Activated CD4-positive, alpha-beta T cell treated with anti-CD3 and anti-CD28 coated beads, Interleukin-2, amount 50 U/mL, for 48 hours (primary cell): ENCODE measurements at places on chromosomes 4 and X.
A peak's percentile ranks its signal among the peaks of the same experiment; 100 is the strongest.

GRCh38 chrX:51151734-51152133 lies 180.9 kb upstream of the NUDT10 start:
- DNase-seq, result no peak

DNA sequence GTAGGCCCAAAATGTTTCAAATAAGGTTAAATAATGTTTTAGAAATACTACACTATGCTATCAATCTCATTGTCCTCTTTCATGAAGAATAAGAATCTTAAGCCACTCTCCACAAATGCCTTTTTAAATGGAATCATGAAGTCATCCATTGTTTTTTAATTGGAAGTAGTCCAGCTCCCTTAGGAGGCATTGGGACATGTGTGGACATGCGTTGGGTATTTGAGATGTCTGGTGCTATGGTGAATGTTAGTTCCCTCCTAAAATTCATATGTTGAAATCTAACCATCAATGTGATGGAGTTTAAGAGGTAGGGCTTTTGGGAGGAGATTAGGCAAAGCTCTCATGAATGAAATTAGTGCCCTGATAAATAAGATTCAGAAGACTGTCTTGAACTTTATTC lies 289.0 kb downstream of the C4orf33 start:
- DNase-seq, result no peak

DNA sequence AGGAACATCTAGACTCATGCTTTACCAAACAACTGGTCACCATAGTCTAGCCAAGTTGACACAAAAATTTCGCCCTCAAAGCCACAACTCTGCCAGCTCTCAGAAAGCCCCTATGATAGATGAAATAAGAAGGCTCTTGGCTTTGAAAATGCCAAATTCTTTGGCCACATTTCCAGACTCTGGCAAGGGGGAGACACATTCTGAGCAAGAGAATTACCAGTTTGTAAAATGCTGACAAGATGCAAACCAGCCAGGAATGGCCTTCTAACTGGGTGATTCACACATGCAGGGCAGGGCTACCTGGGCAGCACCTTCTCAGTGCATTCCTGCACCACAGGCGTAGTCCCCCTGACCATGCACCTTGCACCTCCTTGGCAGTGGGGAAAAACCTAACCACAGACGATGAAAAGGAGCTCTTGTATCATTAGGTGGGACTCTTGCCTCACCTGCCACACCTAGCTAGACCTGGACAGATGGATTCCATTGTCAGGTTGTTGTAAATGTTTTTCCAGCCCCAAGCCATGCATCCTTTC lies 77.4 kb upstream of the CPEB2 start:
- no peak for DNase-seq

DNA sequence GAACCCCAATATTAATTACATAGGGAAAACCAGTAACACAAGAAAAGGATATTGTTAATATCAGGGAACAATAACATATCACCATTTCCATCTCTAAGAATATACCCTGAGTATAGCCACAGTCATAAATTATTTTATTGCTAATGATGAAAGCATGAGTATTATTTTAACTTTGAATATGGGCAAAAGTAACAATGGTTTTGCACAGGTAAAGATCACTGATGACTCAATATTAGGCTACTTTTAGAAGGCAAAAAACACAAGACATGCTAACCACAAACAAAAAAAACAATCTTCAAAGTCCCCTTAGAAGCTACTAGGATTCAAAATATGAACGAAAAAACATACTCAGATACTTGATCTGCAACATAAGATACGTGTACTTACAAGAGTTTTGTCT lies 36.5 kb downstream of the THOC2 start:
- DNase-seq, result no peak

DNA sequence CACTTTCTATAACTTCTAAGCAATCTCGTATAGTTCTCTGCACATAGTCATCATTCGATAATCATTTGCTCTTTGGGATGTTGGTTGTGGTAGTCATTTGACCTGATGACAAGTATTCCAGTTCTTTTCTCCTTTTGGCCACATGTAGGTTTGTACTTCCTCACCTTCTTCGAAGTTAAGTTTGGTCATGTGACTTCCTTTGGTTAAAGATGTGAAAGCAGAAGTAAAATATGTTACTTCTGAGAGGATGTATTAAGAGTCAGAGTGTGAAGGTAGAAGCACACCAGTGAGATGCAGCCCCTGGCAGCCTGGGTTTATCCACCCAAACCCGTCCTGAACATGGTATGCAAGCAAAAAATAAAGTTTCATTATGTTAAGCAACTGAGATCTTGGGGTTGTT lies 48.9 kb upstream of the ZNF518B start:
- no peak for DNase-seq

- DNase-seq, result no peak
Observed at GRCh38 chr4:1992468-1993168, 16.2 kb downstream of the NELFA start.

- DNase-seq, result no peak
Observed at GRCh38 chr4:15659768-15660570, 4.8 kb upstream of the FBXL5 start.

- DNase-seq, result no peak
Observed at GRCh38 chr4:27308379-27308778, 447.7 kb downstream of the STIM2 start.

GRCh38 chrX:132821974-132822633 lies 136.3 kb downstream of the HS6ST2 start:
- no peak for DNase-seq

- no peak for DNase-seq
Observed at GRCh38 chrX:134753718-134754008, 95.4 kb upstream of the PLAC1 start.

- DNase-seq, result no peak
Observed at GRCh38 chrX:131571348-131571747, 27.5 kb downstream of the OR13H1 start.

DNA sequence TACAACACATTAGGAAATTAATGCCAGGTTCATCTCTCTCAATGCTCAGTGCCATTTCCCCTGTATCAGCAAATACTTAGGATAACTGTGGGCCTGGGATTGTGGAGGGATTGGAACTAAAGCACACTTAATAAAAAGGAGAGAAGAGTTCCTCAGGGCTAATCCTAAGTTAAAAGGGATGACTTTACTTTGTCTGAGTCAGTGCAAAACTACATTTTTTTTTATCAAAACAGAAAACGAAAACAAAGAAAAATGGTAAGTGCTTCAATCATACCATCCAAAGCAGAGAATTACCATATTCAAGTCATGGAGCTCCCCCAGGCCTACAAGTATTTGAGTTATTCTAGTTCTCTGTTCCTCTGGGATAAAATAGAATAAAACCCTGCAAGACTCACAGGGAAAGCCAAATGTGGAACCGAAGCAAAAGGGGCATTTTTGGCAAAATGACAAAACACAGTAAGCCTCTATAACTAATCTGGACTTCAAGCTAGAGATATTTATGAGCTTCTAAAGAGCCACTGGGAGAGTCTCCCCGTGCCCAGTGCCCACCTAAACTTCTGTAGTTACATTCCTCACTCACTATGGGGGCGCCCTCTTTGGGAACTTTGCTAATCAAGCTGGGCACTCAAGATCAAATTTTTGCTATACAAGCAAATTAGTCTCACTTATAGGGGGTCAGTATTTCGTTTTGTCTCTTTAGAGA lies 53.4 kb downstream of the PALLD start:
- DNase-seq, result no peak

GRCh38 chr4:150938417-150938816 lies 76.7 kb downstream of the LRBA start:
- DNase-seq, result no peak

DNA sequence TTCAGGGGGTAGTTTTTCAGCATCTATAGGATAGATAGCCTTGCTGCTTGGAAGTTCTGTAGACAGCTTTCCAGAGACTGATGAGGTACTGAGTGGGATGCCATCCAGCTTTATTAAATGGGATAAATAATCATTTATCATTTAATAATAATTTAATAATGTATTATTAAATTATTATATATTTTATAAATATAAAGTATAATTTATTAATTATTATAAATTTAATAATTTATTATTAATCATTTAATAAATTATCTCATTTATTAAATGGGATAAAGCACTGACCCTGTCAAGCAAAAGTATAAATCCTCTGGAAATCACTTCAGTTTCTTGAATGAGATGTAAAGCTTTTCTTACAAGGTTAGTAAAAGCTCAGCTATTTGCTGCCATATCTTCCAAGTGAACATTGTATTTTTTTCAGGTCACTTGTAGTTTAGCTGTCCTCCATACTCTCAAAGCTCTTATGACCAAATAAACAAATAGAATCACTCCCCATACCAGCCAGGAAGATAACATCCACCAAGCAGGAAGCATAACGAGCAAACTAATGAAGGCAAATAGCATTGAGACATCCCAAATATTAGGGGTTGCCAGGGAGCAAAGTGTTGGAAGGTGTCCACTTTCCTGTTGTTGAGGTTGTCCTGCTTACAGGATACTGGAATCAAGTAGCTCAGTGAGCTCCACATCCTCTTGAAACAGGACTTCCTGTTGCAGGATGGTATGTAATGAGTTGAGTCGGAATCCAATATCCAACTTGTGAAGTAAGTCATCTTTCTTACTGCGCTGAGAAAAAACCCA lies 88.9 kb downstream of the ZNF674 start:
- no peak for DNase-seq

DNA sequence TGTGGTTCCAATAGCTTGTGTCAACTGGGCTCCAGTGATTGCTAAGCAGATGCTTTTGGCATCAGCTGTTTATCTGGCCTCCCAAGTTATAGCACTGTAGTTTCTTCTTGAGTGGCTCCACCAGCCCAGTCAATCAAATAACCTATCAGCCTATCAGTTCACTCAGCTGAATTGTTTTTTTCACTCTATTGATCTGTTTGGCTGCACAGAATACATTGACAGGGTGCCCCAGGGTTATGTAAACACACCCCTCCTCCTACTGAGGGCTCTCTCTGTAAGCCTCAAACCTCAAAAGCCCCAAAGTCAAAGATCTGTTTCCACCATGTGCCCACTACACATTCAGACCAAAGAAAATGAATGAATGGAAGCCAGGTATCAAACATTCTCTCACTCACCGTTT lies 214.0 kb downstream of the HS6ST2 start:
- no peak for DNase-seq

DNA sequence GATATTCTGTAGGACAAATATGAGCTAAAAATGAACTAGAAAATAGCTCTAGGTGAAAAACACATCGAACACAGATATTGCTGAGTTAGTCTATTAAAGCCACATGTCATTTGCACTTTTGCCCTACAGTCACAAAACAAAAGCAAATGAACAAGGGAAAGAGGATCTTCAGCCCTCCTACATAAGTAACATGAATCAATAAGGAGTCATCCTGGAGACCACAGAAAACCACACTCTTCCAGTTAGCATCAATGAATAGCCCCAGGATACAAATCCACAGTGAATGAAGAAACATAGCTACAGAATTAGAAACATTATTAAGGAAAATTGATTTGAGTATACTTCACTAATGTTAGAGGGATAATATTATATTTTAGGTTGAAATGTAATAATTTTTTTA lies 311.4 kb downstream of the MAPK10 start:
- no peak for DNase-seq

- no peak for DNase-seq
Observed at GRCh38 chrX:31653422-31653821, 581.6 kb upstream of the FTHL17 start.

GRCh38 chrX:21975812-21976211 lies 35.3 kb downstream of the SMS start:
- DNase-seq, result no peak

- peak; percentile 51 for DNase-seq
Observed at GRCh38 chrX:11757719-11758399, at the start of gene MSL3. TSS of gene MSL3 (plus strand) at chrX:11758237. CDS start at chrX:11758264, 27 bp downstream.

DNA sequence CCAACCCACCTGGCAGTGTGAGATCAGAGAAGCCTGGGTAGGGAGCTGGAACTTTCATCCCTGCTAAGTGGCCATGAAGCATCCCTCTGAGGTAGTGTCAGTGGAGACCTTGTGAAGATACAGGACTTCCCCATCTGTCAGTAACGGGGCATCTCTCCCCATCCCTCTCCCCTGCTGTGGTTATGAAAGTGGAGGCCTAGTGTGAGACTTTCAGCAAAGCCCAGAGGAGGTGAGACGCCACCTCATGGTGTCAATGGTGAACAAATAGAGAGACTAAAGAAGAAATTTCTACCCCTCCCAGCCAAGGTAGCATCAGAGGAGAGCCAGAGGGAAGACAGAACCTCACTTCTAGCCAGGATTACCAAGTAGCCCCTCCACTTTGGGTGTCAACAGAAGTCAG lies 150.2 kb downstream of the VEGFC start:
- DNase-seq, result no peak

DNA sequence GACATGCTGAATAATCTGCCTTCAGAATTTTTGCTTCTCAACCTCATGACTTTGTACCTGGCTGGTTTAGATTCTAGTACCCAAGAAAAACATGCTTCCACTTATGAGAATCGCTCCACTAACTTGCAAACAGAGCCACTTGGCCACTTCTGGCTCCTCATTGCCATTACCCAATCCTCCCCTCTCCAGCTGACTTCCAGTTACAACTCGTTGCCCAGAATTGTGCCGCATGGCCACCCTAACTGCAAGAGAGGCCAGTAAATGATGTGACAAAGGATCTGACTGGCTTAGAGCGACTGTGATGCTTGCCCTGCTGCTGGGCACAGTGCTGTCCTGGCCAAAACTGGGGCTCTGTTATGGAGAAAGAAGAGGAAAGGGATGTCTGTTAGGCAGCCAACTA lies 4.0 kb upstream of the DKC1 start:
- DNase-seq, result no peak

DNA sequence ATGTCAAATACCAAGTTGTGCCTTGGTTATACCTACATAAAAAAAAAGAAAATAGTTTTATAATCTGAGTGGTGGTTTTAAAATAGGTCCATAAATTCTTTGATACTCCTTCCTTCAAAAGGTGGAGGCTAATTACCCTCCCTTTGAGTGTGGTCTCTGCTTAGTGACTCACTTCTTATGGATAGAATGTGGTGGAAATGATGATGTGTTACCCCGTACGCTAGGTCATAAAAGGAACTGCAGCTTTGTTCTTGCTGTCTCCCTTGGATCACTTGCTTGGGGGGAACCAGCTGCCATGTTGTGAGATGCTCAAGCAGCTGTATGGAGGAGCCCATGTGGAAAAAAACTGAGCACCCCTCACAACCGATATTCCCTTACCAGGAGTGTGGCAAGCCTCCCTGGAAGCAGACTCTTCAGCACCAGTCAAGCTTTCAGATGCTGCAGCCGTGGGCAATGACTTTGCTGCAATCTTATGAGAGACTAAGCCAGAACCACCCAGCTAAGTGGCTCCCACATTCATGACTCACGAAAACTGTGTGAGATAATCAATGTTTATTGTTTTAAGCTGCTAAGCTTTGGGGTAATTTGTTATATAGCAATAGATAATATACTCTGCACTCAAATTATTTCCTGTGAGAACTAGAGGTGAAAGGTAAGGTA lies 195.0 kb upstream of the GATB start:
- DNase-seq, result no peak

DNA sequence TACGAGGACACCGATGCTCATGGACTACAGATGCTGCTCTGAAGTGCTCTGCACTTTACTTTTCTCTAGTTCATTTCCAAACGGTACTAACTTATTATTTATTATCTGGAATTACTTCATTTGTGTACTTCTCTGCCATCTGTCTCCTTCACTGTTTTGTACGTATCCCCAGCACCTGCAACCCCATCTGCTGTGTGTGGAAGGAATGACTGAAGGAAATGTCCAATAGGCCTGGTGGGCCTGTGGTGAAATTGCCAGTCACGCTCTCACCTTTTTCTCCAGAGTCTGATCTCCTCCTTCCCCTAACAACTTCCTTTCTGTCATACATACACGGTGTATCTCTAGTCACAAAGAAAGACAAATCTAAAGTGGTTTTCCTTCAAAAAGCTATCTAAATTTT lies 12.9 kb downstream of the TMEM154 start:
- DNase-seq, result no peak
